SK-MEL-5 (cell line): ENCODE measurements at places on chromosomes 5 and 9.
A peak's percentile ranks its signal among the peaks of the same experiment; 100 is the strongest.

GRCh38 chr5:72096602-72097188, 10.6 kb upstream of the MAP1B start:
- DNase-seq = no peak

GRCh38 chr9:97786341-97786740, 66.7 kb upstream of the FOXE1 start:
- no peak for DNase-seq

DNA sequence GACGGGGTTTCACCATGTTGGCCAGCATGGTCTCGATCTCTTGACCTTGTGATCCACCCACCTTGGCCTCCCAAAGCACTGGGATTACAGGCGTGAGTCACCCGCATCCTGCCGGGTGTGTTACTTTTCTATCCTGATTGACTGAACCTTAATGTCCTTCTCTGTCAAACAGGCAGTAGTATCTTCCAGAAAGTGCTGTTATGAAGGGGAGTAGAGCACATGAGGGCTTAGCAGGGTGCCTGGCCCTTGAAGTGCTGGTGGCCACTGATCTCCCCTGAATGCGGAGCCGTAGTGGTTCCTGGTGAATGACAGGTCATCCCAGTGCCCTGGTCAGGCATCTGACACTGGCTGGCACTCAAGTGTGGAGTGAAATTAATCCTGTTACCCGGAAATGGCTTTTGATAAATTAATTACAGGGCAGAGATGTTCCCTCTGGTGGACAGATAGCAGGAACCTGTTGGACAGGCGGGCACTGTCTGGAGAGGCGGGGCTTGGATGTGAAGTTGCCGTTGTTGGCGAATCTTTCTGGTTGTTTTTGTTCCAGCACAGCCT, 28.4 kb downstream of the PRRC2B start:
- DNase-seq = no peak

- DNase-seq = no peak
Measured at GRCh38 chr5:14906628-14907027, 35.0 kb upstream of the ANKH start.

- DNase-seq = no peak
Measured at GRCh38 chr5:44011518-44011917, 377.7 kb downstream of the FGF10 start.

DNA sequence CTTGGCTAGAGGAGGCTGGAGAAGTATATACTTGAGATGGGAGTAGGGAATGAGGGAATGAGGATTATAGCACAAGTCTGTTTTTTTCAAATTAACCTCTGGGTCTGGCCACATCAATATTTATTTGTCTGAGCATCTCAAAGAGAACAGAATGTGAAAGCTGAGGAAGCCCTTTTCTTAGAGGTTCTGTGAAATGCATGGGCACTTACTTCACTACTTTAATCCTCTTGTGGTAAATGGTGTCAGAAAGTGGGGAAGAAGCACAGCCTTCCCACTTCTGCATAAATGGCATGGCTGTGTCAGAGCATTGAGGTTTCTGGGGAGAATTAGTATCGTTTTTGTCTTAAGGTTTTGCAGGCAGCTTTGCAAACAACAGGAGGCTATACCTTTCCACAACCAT, 48.6 kb downstream of the SPATA31D1 start:
- no peak for DNase-seq

DNA sequence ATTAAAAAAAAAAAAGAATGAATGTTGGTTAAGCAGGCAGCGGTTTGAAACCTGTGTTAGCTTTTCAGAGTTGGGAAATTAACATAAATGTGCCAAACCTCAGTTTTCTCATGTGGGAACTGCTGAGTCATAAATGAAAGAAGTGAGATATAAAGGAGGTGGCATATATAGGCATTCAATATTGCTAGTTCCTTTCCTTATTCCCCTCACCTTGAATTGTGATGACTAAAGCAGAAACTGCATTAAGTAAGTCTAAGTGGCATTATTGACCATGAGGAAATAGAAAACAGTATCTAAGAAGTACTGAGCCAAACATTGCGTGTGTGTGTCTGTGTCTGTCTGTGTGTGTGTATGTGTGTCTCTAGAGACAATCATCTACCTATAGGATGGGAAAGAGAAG, 691.2 kb downstream of the TLR4 start:
- DNase-seq = no peak

DNA sequence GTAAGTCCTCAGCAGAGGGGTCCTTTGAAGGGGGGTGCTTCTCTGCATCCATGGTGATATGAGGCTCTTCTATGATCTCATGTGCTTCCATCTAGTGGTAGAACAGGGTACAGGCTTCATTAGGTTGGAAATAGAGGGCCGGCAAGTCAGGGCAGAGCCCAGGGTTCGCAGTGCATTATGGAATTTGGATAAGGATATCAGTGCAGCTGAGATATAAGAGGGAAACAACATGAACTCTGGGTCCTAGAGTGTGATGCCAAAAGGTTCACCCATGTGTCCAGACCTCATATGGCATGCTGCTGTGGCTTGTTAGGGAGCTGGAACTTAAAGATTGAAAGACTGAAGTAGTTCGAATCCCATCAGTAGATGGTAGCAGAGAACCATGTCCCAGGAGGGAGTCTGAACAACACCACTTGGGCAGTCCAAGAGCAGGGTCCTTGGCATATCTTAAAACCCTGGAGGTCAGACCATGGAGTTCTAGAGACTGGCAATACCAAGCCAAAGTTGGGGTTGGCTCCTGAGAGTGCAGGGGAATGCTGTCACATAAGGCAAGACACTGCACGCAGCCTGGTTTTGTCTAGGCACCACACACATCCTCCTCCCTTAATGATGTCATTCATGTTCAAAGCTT, 2.3 kb downstream of the FAM221B start:
- DNase-seq = peak; percentile 70

- DNase-seq = no peak
Measured at GRCh38 chr9:36725777-36726356, 153.2 kb downstream of the MELK start.

- DNase-seq = no peak
Measured at GRCh38 chr5:27516437-27516836, 478.1 kb upstream of the CDH9 start.
